ENCODE measurements at places on chromosomes 1 and 21. TPM values are rescaled to one million over a fixed set of nuclear protein-coding genes. Genes with fewer than 3 reads are reported as not detected.

DNA sequence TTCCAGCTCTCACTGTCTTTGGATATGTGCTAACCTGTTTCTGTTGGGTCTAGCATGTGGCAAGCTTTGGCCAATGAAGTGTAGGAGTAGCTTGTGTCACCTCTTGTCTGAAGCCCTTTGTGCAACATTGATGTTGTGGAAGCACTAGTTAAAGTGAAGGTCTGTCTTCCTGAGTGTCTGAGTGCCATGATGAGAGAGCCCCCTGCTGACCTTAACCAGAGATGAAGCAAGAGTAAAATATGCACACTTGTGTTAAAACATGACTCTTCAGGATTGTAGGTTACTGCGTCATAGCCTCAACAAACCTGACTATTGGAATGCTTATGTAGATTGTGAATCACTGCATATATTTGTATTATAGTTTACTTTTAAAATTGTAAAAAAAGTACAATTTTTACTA lies 103.7 kb downstream of the NCAM2 start:
- no peak for DNase-seq

DNA sequence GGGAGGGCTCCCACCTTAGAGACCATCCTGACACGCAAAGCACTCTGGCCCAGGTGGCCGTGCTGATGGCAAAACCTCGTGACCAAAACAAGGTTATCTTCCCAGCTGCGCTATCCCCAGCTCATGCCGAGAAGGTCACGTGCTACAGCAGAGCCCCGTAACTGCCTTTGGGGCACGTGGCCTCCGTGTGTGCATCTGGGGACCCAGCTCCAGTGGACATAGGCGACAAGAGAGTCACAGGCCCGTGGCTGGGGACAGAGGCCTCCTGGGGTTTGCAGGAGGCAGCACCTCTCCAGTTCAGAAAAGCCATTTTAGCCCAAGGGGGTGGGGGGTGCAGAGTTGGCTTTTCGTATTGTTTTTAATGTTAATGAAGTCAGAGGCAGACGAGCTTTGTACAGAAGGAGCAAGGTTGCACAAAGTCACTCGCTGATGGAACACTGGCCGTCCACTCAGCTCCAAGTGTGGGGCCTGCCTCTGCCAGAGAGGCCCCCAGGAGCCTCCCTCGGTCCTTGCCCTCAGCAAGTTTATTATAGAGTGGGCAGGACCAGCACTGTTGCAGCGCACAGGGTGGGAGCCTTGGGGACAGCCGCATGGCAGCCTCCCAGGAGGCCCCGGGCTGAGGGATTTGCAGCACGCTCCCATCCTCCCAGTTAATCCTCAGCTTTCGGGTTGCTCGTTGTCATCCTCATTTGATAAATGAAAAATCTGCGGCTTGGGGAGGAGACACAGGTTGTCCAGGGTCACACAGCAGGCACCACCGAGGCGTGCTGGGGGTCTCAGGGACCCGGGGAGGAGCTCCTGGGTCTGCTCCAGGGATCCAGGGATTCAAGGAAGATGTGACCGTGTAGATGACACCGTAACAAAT lies 8.0 kb upstream of the PDE9A start:
- DNase-seq: no peak

OR2T2 gene
- total RNA-seq: not detected

DNA sequence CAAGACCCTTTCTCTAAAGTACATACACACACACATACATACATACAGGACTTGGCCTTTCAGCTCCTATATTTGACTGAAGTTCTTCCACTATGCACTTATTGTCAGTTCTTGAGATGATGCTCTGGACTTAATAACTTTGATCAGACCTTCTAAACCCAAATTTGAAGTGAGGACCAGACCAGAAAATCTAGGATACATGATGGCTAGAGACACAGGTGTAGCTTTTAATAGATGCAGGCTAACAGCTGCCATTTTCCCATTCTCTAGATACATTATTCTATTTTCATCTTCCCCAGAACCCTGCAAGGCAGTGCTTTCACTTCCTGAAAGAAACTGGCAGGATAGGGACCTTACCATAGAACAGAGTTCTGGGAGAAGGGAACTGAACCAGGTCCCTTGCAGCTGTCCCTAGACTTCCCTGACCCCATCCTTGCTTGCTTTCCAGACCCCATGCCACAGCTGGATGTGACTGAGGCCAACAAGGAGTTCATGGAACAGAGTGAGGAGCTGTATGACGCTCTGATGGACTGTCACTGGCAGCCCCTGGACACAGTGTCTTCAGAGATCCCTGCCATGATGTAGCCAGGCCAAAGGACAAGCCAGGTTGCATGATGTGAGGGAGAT lies 14.9 kb upstream of the RAB42 start:
- no peak for DNase-seq

GRCh38 chr1:206863266-206863665 lies 2.2 kb upstream of the IL20 start:
- no peak for DNase-seq

DNA sequence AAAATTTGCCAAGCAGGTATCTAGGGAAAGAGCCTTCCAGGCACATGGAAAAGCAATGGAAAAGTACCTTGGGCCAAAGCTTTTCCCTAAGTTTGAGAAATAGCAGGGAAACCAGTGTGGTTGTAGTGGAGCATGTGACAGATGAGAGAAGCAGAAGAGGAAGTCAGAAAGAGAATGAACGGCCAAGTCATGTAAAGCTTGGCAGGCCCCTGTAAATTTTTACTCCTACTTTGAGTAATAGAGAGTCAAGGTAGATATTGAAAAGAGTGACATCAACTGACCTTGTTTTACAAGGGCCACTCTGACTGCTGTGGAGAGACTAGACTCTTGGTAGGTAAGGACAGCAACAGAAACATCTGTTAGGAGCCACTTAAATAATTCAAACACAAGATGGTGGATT lies 180.9 kb upstream of the PRMT6 start:
- no peak for DNase-seq

- no peak for DNase-seq
Measured at GRCh38 chr1:156098784-156099183, 15.7 kb upstream of the LMNA start.

ODR4 gene
- 13.3 TPM for total RNA-seq

TFF2 gene
- total RNA-seq: not detected

DNA sequence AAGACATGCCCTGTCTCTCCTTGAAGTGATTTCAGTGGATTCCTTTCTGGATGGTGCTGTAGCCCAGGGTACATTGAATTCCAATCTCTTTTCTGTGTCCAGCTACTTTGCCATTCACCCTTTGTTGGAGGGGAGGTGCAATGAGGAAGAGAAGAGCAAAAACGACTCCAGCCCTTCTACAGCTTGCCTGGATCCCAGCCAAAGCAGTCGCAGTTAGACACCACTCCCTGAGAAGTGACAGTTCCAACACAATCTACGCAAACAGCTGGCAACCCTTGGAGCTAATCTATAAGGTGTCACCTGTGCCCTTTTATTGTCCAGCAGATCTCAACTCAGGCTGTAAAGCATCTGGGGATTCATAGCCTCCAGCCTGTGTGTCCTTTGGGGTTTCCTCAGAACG lies 4.6 kb downstream of the CD244 start:
- DNase-seq: peak; percentile 43

APCS gene
- not detected for total RNA-seq

PAQR6 gene
- 0.71 TPM for total RNA-seq

- DNase-seq: no peak
Measured at GRCh38 chr1:174931214-174931613, 68.5 kb upstream of the CACYBP start.

GRCh38 chr1:228944296-228944695 lies 209.0 kb downstream of the RHOU start:
- DNase-seq: no peak

- no peak for DNase-seq
Measured at GRCh38 chr1:89516055-89516454, 8.6 kb upstream of the LRRC8B start.

- DNase-seq: peak; percentile 38
Measured at GRCh38 chr1:165129568-165130164, 226.8 kb downstream of the LMX1A start.

DNA sequence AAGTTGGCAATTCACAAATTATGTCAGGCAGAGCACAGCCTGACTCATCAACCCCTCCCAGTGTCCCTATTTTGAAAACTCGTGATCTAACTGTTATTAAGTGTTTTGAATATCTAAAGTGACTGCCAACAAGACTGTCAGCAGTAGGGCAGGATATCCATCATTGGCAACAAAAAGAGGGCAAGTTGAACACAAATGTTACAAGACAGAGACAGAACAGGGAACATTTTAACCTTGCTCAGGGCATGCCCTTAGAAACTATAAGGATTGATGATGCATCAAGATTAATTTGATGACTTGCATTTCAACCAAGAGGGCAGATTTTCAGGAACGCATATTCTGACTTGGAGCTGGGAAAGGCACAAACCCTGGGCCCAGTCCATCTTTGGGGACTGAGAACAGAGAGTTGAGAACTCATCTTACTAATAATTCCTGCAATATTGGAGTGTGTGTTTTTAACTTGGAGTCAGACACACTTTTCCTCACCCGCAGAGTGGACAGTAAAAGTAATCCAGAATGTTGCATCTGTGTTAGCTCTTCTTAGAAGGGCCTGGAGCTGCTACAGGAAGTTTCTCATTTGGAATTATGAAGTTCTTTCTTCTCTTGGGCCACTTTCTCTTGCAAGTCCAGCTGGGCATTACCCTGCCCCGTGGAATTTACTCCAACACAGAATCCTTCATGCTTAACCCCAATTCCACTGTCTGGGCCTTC lies 317.2 kb downstream of the LTN1 start:
- DNase-seq: no peak

DNA sequence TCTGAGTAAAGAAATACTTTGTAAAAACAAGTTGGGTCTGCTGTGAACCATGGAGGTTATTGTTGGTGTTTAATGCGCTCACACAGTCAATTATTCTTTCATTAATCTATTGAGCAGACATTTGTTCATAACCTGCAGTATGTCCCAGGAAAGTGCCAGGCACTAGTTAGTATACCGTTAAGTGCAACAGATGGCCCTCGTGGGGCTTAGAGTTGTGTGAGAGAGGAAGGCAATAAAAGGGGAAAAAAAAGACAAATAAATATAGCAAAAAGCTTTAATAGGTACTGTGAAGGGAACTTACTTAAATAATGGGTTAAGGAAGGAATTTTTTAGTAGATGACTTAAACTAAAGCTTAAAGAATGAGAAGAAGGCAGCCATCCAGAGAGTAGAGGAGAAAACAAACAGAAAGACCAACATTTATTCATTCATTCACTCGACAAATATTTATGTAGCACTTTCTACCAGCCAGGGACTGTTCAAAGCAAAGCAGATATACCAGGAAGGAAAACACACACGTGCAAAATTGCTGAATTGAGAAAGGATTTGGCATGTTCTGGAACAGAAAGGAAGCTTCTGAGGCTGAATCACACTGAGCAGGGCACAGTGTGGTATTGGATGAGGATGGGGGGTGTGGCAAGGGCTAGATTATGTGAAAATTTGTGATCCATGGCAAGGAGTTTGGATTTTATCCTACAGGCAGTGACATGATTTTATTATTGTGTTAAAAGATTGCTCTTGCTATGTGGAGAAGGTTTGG lies 296.1 kb upstream of the SGIP1 start:
- no peak for DNase-seq

- no peak for DNase-seq
Measured at GRCh38 chr1:41715441-41716095, 203.2 kb downstream of the HIVEP3 start.

- DNase-seq: no peak
Measured at GRCh38 chr1:54848134-54848948, 38.7 kb downstream of the DHCR24 start.

DNA sequence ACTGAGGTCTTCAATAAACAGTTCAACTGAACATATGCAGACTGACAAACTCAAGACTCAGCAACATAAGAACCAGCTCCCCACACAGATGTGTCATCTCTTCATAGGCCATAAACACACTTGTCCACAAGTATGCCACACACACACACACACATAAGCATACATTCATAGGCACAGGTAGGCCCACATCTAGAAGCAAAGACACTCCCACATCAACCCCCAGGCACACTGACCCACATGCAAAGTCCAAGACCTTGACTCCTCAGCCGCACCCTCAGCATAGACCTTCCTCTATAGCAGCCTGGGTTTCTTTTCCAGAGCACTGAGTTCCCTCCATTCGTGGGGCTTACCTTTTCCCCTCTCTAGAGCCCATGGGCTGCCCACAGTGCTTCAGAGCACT lies 1.4 kb downstream of the LAD1 start:
- DNase-seq: no peak

DNA sequence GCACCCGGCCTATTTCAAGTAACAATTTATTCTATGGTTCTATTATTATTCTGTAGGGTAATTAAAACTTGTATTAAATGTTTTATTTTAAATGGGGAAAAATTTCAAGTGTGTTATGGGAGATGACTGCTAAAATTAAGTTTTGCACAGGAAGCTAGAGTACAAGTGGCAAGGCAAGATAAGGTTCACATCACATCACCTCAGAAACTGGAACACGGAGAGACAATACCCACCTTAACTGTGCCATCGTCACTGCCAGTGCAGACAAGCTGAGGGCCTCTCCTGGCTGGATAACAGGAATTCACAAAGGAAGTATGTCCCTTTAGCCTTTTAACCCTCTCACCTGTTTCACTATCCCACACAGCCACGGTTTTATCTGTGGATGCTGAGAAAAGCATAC lies 7.6 kb downstream of the SNRNP40 start:
- no peak for DNase-seq

DNA sequence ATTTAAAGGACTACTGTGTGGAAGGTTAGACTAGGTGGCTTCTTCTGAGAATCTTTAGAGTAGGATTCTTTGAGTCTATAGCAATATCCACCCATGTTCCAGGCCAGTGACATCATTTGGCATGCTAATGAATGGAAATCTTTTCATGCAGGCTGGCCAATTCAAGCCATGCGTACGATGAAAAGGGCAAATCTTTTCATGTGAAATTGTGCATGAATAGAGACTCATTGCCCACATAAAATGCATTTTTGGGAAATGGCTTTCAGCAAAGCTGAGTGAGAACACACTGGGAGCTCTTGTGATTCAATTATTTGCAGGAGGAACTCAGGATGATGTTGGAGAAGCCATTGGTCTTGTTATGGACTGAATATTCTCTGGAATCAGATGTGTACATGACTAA lies 324.9 kb upstream of the DAB1 start:
- DNase-seq: no peak

GRCh38 chr1:224173523-224173922 lies 9.5 kb upstream of the DEGS1 start:
- DNase-seq: no peak

LCE1D gene
- total RNA-seq: not detected

DNA sequence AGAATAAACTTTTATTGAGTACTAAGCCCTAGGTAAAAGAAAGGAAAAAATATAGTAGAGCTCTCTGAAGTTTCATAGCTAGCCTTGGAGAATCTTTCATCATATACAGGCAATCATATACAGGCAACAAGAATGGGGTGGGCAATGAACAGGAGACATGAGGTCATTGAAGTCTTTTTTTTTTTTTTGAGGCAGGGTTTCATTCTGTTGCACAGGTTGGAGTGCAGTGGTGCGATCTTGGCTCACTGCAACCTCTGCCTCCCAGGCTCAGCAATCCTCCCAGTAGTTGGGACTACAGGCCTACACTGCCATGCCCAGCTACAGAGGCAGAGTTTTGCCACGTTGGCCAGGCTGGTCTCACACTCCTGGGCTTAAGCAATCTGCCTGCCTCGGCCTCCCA lies 22.1 kb downstream of the RUSC1 start:
- DNase-seq: no peak

CDK18 gene
- 118 TPM for total RNA-seq
